ENCODE measurements at places on chromosomes 7 and 10.

DNA sequence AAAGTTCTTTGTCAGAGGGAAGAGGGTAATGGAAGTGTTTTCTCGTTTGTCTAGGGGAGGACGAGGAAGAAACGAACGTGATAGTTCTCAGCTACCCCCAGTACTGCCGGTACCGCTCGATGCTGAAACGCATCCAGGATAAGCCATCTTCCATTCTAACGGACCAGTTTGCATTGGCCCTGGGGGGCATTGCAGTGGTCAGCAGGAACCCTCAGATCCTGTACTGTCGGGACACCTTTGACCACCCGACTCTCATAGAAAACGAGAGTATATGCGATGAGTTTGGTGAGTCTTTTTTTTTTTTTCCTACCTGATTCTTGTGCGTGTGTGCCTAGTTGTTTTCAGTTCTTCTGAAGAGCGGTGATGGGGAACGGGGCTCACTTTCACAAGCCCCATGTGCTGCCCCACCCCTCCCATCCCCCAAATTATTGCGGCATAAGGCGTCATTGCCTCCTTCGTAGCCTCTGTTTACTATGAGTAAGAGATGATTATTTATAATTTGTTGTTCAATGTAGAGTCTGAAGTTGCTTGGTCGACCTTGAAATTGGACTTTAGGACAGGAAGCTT, 98.6 kb downstream of the ARID5B start:
- no peak for DNase-seq

GRCh38 chr10:70729763-70730357, 55.3 kb downstream of the TBATA start:
- DNase-seq = no peak

DNA sequence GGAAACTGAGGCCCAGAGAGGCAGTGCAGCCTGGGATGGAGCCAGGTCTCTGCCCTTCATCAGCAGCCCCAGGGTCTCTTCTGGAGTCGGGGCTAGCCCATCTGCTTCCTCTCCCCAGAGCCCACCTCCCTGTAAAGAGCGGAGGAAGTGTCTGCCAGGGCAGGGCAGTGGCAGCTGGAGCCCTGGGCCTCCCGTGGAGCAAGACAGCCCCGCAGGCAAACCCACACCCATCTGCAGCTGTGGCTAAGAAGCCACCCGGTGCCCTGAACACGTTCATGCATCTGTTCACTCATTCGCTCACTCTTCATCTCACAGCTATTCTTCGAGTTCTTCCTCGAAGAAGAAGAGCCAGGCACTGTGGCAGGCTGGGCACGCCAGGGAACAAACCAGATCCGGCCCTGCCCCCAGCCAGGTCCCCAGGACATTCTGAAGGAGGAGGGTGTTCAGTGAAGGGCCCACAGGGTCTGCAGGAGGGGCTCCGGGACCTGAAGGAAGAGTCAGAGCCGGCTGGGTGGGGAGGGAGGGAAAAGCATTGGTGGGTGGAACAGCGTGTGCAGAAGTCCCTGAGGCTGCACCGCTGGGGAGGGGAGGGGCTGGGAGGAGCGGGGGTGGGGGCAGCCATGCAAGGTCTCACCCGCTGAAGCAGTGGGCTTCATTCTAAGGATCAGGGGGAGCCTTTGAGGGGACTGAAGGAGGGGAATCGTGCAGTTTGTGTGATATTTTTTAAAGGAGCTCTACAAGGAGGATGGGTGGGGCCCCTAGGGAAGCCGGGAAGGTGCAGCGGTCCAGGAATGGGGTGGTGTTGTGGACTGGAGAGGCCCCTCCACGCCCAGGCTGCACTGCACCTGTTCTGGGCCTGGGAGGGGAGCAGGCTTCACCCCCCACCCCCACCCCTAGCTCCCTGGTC, 99.1 kb downstream of the UNCX start:
- DNase-seq = no peak

DNA sequence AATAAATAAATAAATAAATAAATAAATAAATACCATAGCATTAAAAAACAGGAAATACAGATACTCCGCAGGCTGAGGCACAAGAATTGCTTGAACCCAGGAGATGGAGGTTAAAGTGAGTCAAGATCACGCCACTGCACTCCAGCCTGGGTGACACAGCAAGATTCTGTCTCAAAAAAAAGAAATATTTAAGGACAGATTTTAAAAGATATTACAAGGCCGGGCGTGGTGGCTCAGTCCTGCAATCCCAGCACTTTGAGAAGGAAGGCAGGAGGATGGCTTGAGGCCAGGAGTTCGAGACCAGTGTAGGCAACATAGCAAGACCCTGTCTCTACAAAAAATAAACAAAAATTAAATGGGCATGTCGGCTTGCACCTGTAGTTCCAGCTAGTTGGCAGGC, 17.5 kb upstream of the SNX8 start:
- DNase-seq = no peak

DNA sequence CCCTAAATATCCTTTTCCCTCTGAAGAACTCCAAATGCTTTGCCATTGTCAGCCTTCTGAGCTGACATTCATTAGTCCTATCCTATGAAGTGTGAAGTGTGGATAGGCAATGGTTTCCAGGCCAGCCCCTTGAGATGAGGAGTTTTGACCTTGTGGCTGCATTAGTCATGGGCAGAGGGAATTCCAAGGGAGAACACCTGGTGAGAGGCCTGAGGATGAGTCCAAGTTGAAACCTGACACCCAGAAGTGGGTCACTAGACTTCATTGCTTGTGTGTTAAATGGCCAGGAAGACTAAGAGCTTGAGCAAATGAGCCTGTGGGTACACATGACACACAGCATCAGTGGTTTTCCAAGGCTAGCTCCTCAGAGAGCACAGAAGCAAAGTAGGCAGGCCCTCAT, 260.8 kb downstream of the SKAP2 start:
- DNase-seq = no peak

- DNase-seq = no peak
Measured at GRCh38 chr10:31314256-31315150, 4.5 kb upstream of the ZEB1 start.

- no peak for DNase-seq
Measured at GRCh38 chr10:5876181-5876768, 13.4 kb downstream of the ANKRD16 start.

GRCh38 chr7:117020591-117020973, 67.3 kb downstream of the ST7 start:
- no peak for DNase-seq

DNA sequence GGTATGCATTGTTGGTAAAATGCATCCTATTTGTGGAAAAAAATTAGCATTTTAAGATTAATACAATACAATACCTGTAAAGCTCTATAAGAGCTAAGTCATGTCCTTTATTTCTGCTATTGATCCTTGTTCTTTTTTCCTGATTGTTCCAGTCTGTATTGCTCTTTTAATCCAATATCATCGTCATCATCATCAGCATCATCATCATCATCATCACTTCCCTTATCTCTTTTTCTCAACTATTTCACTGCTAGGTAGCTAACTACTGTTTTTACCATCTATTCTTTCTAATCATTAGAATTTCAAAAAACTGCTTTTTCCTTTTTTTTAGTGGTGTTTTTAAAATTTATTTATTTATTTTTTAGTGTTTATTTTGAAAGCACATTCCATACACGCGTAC, 71.2 kb downstream of the ABCC2 start:
- DNase-seq = no peak

- DNase-seq = no peak
Measured at GRCh38 chr7:93563584-93563983, 10.9 kb downstream of the CALCR start.

GRCh38 chr7:144761493-144761892, 74.4 kb downstream of the TPK1 start:
- no peak for DNase-seq

GRCh38 chr10:53957401-53957800, 843.6 kb downstream of the PCDH15 start:
- DNase-seq = no peak

GRCh38 chr7:87347207-87347606, 1.7 kb downstream of the CROT start:
- DNase-seq = no peak

GRCh38 chr10:89621438-89621837, 23.6 kb downstream of the PANK1 start:
- DNase-seq = no peak

GRCh38 chr7:141208539-141208938, 134.7 kb downstream of the TMEM178B start:
- DNase-seq = no peak

- DNase-seq = no peak
Measured at GRCh38 chr10:83142074-83142563, 997.2 kb upstream of the GHITM start.
